Mammary microvascular endothelial cell (primary cell): ENCODE measurements at places on chromosomes 5 and 9. TPM values are rescaled to one million over a fixed set of nuclear protein-coding genes. Genes with fewer than 3 reads are reported as not detected.

FRRS1L gene
- total RNA-seq = not detected in 2 replicates

AK6 gene
- total RNA-seq = 23.1 and 24.6 TPM in 2 replicates

FBXL7 gene
- total RNA-seq = 14.7 TPM in 2 replicates

PTPN3 gene
- total RNA-seq = under 0.01 and 0.05 TPM in 2 replicates

MLANA gene
- total RNA-seq = not detected in 2 replicates

SPINK4 gene
- not detected in 2 replicates for total RNA-seq

PCDHGB4 gene
- 3.3 and 4.2 TPM in 2 replicates for total RNA-seq

MZB1 gene
- not detected in 2 replicates for total RNA-seq

ANKRD33B gene
- total RNA-seq = 5.3 and 6.9 TPM in 2 replicates

LMAN2 gene
- total RNA-seq = 259 and 320 TPM in 2 replicates

ENC1 gene
- 21.9 and 41.7 TPM in 2 replicates for total RNA-seq

FOCAD gene
- total RNA-seq = 43.5 and 49.9 TPM in 2 replicates

RGS7BP gene
- 0.07 and 0.20 TPM in 2 replicates for total RNA-seq

NFIB gene
- 55.2 and 63.3 TPM in 2 replicates for total RNA-seq

EDIL3 gene
- total RNA-seq = 0.44 and 1.7 TPM in 2 replicates

F2R gene
- 140 and 141 TPM in 2 replicates for total RNA-seq

EMB gene
- total RNA-seq = 0.30 and 0.67 TPM in 2 replicates

PCDHGA4 gene
- 2.8 and 3.9 TPM in 2 replicates for total RNA-seq

ENTREP1 gene
- total RNA-seq = 3.3 and 3.7 TPM in 2 replicates

RASGRF2 gene
- total RNA-seq = 38.2 and 43.9 TPM in 2 replicates

HEMGN gene
- not detected in 2 replicates for total RNA-seq

TXNDC8 gene
- not detected in 2 replicates for total RNA-seq

F12 gene
- total RNA-seq = 0.89 and 1.4 TPM in 2 replicates

SLCO4C1 gene
- total RNA-seq = not detected in 2 replicates

IL12B gene
- not detected in 2 replicates for total RNA-seq

NME5 gene
- total RNA-seq = 0.07 and 0.39 TPM in 2 replicates

FREM1 gene
- under 0.01 TPM in 1 of 2 replicates, not detected in the other for total RNA-seq

ZNF483 gene
- total RNA-seq = 0.47 and 0.69 TPM in 2 replicates

GZMA gene
- not detected in 2 replicates for total RNA-seq

EQTN gene
- not detected in 2 replicates for total RNA-seq

MELK gene
- 46.7 and 47.2 TPM in 2 replicates for total RNA-seq

ARL14EPL gene
- 0.07 and 0.15 TPM in 2 replicates for total RNA-seq

DIRAS2 gene
- not detected in 2 replicates for total RNA-seq

CDX1 gene
- total RNA-seq = not detected in 2 replicates

SH2D3C gene
- 70.7 and 86.0 TPM in 2 replicates for total RNA-seq

SLC45A2 gene
- total RNA-seq = not detected in 2 replicates

GPR150 gene
- 1.5 and 1.9 TPM in 2 replicates for total RNA-seq

OR13C2 gene
- not detected in 2 replicates for total RNA-seq

ZDHHC11B gene
- total RNA-seq = not detected in 2 replicates

PAPPA gene
- total RNA-seq = 0.07 and 0.25 TPM in 2 replicates

STPG3 gene
- not detected in 2 replicates for total RNA-seq
